ENCODE measurements at places on chromosomes 12 and 14. TPM values are rescaled to one million over a fixed set of nuclear protein-coding genes. Genes with fewer than 3 reads are reported as not detected.

DNA sequence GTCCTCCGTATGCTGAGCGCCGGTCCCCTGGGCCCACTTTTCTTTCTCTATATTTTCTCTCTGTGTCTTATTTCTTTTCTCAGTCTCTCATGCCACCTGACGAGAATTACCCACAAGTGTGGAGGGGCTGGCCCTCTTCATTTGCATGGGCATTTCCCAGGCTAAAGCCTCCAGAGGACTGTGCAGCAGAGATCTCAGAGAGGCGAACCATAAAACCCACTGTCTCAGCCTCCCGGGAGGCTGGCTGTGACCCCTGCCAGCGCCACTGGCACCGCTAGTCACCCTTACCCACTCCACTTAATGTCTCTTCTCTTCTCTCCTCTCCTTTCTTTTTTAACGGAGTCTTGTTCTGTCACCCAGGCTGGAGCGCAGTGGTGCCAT, 7.1 kb upstream of the SERPINA9 start:
- DNase-seq = no peak

- no peak for DNase-seq
These were observed 77.3 kb downstream of the NOS1 start for GRCh38 chr12:117284140-117284539.

DNA sequence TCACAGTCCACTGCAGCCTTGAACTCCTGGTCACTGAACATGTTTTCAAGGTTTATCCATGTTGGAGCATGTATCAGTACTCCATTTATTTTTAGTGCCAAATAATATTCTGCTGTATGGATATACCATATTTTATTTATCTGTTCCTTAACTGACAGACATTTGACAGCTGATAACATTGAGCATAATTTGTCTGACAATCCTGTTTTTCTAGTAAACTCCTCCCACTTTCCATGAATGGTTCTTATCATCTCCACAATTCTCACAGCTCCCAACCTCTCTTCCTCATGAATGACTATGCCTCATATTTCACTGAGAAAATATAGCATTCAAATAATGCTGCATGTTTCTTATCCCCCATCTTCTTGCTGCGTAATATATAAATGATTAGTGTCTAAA, 33.3 kb downstream of the COCH start:
- no peak for DNase-seq

SERPINA9 gene
- total RNA-seq = 0.34 TPM

DENND5B gene
- 19.8 TPM for total RNA-seq

PLEKHG7 gene
- total RNA-seq = not detected

DTX1 gene
- 2.8 TPM for total RNA-seq

CCDC196 gene
- not detected for total RNA-seq
